Activated CD4-positive, alpha-beta memory T cell treated with anti-CD3 and anti-CD28 coated beads for 36 hours (primary cell): ENCODE measurements at places on chromosomes 12 and 14. TPM values are rescaled to one million over a fixed set of nuclear protein-coding genes. Genes with fewer than 3 reads are reported as not detected.
A peak's percentile ranks its signal among the peaks of the same experiment; 100 is the strongest.

DNA sequence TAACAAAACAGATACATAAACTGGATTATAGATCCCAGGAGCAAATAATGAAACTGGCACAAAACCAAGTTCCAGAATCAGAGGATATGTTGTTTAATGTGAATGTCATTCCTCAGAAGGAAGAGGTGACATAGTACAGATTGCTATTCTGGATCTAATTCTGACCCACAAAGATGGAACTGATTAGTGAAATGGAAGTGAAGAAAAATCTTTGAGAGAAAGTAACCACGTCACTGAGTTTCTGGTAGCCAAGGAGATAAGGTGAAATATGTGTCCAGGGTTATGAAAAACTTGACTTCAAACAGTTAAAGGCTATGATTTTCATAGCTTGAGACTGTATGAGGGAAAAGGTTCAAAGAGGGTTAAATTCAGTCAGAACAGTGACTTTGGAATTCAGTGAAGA, 8.3 kb downstream of the OR10AD1 start:
- DNase-seq, result no peak

- DNase-seq, result no peak
Measured at GRCh38 chr14:19920021-19920657, at the start of gene OR4K5. OR4K5 (plus strand) TSS chr14:19920607; CDS start chr14:19920607, 0 bp downstream.

DNA sequence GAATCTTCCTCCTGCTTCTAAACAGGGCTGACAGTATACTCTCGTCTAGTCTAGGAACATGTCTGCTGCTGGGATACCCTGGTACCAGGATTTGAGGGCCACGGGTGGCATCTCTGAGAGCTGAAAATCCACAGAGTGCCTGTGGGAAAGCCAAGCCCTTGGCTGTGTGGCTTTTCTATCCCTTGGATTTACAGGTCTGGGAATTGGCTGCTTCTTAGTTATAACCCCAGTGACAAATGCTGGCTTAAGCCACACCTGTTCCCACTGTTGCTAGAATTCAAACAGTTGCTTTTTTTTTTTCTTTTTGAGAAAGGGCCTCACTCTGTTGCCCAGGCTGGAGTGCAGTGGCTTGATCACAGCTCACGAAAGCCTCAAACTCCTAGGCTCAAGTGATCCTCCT, 14.3 kb upstream of the RIN3 start:
- DNase-seq, result no peak

DNA sequence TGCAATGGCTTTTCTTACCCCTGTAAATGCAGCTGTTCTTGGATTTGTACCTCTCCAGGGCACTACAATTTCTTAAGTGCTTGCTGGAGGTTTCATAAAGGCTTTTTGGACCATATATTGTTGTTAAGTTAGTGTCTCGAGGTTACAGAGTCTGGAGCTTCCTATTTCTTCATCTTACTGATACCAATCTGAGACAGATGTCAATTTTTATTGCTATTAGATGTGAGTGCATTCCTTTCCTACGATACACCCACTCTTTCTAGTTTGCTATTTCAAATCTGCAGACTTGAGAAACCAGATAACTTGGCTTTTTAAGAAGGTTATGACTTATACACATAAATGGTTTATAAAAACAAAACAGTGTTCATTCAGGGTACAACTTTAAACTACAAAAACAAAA, 2.1 kb downstream of the NOXRED1 start:
- no peak for DNase-seq

DNA sequence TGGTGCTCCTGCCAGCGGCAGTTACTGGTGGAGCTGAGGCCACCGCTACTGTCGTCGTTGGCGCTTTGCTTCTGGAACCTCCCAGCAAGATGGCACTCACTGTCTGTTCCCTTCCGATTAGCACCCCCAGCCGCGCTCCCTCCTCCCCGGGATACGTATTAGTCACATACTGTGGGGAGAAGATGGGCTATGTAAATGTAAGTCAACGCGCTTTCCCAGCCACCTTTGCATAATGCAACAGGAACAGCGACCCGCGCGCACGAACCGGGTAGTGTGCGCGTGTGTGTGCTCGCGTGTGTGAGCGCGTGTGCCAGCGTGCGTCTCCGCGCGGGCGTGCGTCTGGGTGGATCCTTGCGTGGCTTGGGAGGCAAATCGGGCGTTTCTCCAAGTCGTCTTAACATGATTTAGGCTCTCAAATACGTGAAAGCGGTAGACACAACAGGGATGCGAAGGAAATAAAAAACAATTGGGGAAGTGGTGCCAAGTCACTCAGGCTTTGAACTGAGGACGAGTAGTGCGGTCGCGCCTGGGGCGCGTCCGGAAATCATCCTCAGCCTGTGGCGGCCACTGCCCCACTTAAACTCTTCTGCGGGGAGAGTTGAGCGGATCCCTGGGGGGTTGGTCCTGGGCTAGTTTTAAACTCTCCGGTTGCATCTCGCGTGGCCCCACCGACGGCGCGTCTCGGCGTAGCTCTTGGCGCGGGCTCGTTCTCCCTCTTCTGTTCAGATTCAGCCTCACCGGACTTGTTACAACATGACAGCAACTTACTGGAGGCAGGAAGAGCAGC, 1.8 kb downstream of the FLRT2 start:
- DNase-seq, result no peak

DNA sequence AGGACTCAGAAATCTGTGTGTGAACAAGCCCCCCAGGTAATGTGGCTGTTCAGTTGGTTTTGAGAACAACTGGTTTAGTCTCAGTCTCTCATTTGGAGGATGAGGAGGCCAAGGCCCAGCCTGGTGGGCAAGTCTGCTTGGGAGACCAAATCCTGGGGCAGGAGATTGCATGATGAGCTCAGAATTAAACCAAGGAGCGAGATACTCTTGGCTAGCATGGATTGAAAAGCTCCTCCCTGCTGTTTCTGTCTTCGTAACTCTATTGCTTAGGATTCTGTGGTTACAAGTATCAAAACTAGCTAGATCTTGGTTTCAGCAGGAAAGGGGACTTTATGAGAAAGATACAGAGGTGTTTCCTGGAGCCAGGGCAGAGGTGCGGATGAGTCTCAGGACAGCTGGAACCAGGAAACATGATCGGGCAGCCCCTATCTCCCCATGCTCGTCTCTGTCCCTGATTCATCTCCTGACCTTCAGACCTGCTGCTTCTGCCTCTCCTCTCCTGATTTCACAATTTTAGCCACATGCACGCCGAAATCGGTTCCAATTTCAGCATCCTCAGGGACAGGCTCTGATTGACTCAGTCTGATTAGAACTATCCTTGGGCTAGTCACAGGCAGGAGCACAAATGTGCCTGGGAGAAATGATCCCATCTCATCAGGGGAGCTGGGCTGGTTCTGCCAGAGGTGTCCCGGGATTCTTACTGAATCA, 40.2 kb upstream of the RIN3 start:
- DNase-seq, result no peak

GRCh38 chr12:31106101-31106803, 32.6 kb downstream of the DDX11 start:
- no peak for DNase-seq

DNA sequence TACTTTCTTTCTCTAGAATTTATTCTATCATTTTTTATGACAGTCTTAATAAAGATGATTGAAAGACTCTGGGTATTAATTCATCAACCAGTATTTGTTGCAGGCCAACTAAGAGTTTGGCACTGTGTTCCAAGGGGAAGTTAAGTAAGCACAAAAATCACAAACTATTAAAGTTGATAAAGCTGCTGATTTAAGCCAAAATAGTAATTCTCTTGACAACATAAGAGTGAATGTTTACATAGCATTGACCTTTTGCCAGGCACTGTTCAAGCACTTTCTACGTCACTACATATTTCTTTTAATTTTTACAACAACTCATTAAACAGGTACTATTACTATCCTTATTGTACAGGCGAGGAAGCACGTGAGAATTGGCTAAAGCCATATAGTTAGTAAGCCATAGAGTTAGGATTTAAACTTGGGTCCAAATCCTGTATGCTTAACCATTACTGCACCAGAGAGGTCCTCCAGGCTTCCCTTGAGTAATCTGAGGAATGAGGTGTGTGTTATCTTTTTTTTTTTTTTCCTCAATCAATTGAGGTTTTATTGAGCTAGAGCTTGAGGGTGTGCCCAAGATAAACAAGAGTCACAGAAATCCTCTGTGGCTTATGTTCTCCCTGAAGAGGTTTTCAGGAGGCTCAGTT, 1009.6 kb downstream of the DIO2 start:
- DNase-seq, result no peak

GRCh38 chr14:53947094-53947445, 9.6 kb downstream of the BMP4 start:
- DNase-seq, result no peak

DNA sequence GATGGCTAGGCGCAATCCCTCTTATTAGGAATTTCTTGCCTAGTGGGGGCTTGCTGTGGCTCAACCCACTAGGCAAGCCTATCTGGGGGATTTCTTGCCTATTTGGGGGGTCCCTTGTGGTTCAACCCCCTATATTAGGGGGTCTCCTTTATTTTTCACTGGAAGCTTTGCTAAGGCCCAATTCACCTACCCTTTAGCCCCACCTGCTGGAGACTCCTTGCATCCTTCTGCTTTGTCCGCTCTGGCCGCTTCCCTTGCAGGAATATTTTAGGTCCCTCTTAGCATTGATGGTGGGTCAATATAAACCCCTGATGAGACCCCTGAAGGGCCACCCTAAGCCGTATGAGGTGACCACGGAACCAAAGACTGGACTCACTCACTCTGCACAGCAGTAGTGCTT, 1552.1 kb downstream of the AACS start:
- peak; percentile 13 for DNase-seq

DNA sequence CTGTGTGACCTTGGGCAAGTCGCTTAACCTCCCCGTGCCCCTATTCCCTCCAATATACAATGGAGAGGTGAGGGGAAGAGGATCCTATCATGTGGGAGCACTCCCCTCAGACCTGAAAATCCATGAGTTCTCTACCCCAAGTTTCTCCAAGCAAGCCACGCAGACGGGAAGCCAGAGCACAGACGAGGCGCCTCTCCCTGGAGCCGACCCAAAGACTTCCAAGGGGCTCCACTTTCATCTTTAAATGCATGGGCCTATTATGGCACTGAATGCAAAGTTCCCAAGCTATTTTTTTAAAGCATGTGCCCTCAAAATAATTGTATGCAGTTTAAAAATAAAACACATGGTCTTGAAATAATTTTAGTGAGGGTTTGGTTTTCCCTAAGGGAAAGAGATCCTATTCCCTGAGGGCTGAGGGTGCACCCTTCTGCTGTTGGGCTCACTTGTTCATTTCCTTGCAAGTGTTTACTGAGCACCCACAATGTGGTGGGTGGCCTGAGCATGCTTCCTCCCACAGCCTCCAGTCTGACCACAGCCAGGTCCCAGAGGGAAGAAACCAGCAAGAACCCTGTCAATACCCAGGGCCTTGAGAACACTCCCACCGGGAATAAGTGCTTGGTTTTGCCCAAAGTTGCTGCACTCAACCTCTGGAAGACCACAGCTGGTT, 14.6 kb downstream of the CMKLR1 start:
- no peak for DNase-seq

GRCh38 chr14:97010491-97011160, 213.4 kb downstream of the VRK1 start:
- DNase-seq, result peak; percentile 16

- DNase-seq, result no peak
Measured at GRCh38 chr12:95896846-95897245, 38.1 kb downstream of the SNRPF start.

DNA sequence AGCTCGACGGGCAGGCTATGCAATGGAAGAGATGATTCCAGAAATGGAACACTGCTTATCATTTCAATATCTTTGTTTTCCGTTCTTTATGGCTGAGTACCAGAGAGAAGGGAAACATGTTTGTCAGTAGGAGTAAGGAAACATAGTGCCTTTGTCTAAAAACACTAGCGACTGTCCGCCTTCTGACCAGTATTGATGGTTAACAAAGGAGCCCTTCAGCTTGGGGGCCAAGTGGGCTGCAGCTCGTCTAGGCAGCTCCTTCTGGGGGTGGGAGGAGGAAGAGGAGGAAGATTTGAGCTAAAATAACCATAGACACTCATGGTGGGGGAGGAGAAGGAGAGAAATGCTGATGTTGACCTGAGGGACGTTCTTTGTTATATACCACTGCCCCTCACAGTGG, 15.0 kb downstream of the COQ5 start:
- no peak for DNase-seq

GRCh38 chr12:40144023-40144422, 38.1 kb upstream of the SLC2A13 start:
- no peak for DNase-seq

- DNase-seq, result no peak
Measured at GRCh38 chr14:93715279-93715927, 72.9 kb downstream of the PRIMA1 start.

- no peak for DNase-seq
Measured at GRCh38 chr12:63305901-63306875, 155.2 kb upstream of the AVPR1A start.

DNA sequence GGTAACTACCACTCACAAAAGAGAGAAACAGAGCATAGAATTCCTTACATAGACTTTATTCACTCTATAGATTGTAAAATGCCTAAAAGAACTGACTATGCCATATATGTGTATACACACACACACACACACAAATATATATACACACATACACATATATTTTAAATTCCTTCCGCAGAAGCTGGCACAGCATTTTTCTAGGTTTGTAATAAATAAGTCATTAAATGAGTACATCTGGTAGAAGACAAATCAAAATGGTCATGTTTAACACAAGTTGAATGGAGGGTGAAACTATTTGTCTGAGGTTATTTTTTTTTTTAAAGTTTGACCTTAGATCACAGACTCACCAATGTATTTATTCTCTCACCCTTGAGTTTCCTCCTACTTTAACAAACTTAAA, 58.2 kb downstream of the CCER1 start:
- DNase-seq, result no peak

DNA sequence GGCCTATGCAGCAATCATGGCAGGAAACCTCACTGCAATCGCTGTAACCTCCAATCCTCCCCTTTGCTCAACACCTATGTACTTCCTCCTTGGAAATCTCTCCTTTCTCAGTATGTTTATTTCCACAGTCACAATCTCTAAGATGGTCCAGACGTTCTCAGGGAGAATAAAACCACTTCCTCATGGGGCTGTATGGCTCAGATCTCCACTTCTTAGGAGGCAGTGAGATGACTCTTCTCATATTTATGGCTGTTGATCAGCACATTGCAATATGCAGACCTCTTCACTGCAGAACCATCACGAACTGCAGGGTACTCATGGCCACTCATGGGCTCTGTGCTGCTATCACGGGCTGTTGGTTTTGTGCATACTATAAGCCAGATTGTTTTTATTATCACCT, 17.1 kb upstream of the OR4K17 start:
- no peak for DNase-seq

GRCh38 chr14:106051796-106052195, 525.4 kb downstream of the TMEM121 start:
- peak; percentile 50 for DNase-seq

GRCh38 chr14:72450473-72451044, 443.3 kb downstream of the DPF3 start:
- DNase-seq, result no peak

The TCL1B gene
- total RNA-seq, result not detected

The EMP1 gene
- 54.4 TPM for total RNA-seq

The HOXC5 gene
- total RNA-seq, result not detected

The SIX1 gene
- not detected for total RNA-seq

The STON2 gene
- total RNA-seq, result 0.34 TPM

The TRIM9 gene
- 0.36 TPM for total RNA-seq

The HOXC4 gene
- total RNA-seq, result not detected

The JPH4 gene
- 0.12 TPM for total RNA-seq

The FITM1 gene
- total RNA-seq, result 0.86 TPM

The CISTR gene
- not detected for total RNA-seq

The BCL11B gene
- total RNA-seq, result 49.1 TPM
